ENCODE measurements at places on chromosomes 3 and 15.
A peak's percentile ranks its signal among the peaks of the same experiment; 100 is the strongest.

DNA sequence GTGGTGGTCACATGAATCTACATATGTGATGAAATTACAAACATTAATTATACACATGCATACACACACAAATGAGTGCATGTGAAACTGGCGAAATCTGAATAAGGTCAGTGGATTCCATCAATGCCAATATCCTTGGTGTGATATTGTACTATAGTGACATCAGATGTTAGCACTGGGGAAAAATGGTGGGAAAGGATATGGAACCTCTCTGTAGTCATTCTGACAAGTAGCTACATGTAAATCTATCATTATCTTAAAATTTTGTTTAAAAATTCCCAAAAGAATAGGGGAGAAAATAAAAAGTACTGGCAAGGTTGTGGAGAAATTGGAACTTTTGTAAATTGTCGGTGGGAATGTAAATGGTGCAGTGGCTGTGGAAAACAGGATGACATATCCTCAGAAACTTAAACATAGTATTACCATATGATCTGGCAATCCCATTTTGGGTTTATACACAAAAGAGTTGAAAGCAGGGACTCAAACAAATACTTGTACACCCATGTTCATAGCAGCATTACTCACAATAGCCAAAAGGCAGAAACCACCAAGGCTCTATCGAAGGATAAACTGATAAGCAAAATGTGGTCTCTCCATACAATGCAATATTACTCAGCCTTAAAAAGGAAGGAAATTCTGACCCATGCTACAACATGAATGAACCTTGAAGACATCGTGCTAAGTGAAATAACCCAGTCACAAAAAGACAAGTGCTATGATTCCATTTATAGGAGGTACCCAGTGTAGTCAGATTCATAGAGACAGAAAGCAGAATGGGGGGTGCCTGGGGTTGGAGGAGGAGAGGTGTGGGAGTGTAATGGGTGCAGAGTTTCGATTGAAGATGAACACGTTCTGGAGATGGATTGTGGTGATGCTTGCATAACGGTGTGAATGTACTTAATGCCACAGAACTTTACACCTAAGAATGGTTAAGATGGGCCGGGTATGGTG lies 25.3 kb upstream of the HRH1 start:
- no peak for DNase-seq

DNA sequence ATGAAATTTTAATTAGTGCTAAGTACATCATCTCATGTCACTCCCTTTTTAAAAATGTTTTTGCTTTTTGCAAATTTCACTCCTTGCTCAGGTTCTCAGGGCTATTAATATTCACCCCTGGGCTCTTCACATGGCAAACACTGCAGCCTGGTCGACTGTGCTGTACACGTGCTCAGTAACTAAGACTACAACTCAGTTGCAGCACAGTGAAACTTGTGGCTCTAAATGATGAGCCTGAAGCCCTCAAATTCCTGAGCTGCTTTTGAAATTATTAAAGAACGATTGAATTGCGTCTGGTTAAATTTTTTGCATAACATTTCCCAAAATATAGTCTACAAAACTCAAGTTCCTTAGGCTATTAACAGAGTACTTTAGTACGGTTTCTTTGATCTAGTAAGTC lies 159.3 kb upstream of the C2CD4B start:
- no peak for DNase-seq

DNA sequence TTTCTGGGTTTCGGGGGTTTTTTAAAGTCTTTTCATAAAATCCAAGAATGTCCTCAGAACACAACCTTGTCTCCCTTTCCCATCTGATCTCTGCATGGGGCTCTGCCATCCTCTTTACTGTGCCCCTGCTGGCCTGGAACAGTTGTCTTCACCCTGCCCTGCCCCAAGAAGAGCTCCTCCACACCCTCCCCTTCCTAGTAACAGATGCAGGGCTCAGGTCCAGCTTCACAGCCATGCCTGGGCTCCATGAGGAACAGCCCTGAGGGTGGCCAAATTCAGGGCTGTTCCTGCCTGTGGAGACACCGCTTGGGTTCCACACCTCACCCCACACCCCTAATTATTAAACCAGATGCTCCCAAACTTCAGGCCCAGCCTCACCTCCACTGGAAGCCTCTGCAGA lies 12.9 kb upstream of the ULK3 start:
- no peak for DNase-seq

- DNase-seq, result no peak
These were observed 100.9 kb upstream of the HACD2 start for GRCh38 chr3:123685780-123686179.

- DNase-seq, result no peak
These were observed 26.8 kb downstream of the ARIH2 start for GRCh38 chr3:48945432-48945831.

GRCh38 chr15:100790786-100791265 lies 88.8 kb upstream of the ALDH1A3 start:
- no peak for DNase-seq

- no peak for DNase-seq
These were observed 410.3 kb upstream of the TPRG1 start for GRCh38 chr3:188761439-188761838.

DNA sequence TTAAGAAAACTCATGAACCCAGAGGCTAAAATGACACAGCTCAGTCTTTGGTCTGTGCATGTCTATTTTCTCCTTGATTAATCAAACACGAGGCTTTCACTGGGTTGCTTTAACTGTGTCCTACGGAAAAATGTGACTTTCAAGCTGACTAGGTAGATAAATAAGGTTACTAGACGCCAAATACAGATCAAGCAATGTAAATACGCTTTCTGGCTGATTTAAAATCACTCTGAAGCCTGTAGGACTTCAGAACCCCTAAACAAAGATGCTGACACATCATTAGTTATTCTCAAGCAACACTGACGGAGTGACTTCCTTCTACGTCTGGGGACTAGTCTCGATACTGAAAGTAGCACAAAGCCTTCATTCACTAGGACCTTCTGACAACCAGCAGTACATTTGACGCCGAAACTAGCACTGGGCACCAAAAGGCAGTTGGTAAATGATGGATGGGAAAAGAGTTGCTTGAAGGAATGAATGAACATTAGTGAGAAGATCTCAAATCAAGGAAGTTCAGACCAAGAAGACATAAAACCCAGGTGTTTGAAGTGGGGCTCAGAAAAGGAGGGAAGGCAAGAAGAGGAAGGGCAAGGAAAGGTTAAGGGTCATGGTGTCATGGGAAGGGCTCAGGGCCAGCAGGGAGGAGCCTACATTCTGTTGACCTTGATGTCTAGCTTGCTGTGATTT lies 67.1 kb upstream of the CDV3 start:
- no peak for DNase-seq

DNA sequence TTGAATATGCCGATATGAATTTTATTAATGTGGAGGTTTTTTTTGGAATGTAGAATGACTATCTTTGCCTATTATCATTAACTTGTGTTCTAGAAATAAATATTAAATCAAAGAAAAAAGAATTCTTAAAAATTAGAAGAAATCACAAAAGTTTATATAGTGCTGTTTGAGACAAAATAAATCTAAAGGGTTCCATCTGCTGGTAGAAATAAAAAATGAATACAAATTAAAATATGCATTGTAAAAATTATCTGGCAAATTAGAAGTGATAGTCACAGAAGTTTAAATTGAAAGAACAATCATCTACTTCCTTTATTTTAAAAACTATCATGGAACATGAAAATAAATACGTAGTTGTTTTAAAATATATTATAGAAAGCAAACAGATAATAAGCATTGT lies 22.7 kb upstream of the ZBTB20 start:
- no peak for DNase-seq

DNA sequence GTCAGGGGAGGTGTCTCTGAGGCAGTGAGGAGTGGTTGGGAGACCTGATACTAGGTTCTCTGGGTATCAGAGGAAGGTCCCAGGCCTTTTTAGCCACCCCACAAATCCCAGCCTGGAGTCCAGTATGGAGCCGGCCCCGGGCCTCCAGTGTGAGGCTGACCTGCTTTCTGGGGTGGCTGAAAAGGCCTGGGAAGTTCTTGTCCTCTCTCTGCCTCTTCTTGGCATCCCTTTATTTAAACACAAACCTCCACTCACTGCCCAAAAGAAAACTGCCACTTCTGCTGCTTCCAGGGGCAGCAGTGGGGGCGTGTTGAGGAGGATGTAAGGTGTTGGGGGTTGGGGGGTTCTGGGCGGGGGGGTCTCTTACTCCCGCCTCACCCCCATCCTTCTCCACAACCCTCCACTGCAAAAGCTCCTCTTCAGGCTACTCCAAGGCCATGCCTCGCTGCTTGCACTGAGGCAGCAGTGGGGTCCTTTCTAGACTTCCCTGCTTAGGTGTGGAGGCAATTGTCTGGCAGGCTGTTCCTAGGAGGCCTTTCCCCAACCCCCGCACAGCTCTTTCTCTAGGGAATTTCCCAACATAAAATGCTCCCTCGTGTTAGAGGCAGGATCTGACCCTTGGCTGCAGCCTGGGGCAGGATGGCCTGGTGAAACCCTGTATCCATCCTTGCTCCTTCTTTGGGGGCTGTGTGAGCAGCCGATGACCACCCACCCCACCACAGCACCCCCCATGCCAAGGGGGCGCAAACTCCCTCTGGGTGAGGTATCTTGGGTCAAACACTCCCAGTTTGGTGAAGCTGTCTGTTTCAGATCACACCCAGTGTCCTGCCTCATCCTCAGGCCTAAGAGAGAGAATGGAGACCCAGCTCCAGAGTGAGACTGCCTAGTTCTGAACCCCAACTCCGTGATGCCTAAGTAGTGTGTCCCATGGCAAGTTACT lies 12.1 kb upstream of the RAD18 start:
- no peak for DNase-seq

GRCh38 chr3:124597979-124598378 lies 132.3 kb upstream of the UMPS start:
- no peak for DNase-seq

DNA sequence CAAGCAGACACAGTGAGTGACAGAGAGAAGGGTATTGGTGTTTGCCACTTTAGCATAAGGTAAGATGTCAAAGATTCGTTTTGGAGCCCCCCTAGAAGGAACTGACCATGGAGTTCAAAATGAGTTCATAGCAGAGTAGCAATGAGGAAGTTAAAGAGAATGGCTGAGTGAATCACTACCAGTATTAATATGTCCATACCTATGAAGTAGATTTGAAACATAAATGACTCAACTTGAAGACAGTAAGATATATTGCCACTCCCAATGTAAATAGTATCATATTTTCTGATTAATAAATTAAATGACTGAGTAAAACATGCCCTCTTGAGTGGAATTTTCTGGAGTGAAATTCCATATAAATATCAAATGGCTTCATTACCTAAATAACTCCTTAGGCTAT lies 675.1 kb downstream of the NLGN1 start:
- no peak for DNase-seq

GRCh38 chr3:192433704-192434103 lies 293.6 kb downstream of the FGF12 start:
- DNase-seq, result no peak

DNA sequence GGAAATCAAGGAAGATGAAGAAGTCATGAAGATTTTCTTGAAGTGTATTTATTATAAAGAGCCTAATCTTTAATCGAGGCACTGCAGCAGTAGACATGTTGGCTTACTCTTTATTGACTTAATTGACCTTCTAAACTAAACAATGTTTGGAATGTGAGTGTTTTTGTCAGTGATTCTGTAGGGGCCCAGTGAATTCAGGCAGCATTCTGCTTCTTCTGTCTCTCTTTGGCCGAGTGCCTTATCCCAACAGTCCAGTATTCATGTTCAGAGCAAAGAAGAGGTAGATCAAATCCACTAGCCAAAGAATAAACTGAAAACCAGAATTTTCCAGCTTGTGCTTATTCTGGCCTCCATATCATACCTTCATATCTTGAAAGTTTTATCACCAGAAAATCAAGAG lies 55.7 kb downstream of the RLBP1 start:
- DNase-seq, result no peak

GRCh38 chr3:16794257-16794656 lies 90.5 kb upstream of the PLCL2 start:
- DNase-seq, result no peak

DNA sequence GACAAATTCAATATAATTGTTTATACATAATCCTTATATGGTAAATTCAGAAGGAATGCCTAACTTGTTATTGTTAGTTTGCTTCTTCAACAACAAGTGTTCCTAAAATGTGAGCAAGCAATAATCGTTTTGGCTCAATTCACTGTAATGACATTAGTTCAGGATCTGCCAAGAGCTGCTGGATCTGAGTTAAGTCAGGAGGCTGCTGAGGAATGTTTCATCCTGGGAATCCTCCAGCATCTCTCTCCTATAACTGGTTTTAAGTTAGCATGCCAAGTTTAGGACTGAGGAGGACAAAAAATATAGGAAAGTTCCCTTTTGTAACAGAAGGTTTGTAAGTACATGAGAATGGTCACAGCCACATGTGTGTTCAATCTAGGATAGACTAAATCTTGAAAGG lies 4.9 kb upstream of the GTF2A2 start:
- no peak for DNase-seq

- no peak for DNase-seq
These were observed 90.4 kb downstream of the SRGAP3 start for GRCh38 chr3:9158865-9159630.

- peak; percentile 28 for DNase-seq
These were observed 61.2 kb downstream of the ARHGEF26 start for GRCh38 chr3:154182322-154182922.

DNA sequence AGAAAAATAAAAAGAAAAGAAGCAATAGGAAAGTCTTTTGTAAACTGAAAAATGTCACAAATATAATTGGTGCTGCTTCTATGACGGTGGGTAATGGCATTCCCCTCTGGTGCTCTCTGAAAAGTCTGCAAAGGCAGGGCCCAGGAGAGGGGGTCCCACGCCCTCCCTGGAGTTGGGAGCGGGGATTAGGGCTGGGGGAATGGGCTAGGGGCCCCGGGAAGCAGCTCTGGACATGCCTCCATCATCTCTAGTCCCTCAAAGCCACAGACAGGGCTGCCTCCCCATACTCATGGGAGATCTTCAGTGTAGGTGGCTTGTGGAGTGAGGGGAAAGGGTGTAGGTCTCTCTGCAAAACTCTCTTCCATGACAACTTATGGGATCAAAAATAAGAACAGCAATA lies 7.8 kb upstream of the RHCG start:
- no peak for DNase-seq

DNA sequence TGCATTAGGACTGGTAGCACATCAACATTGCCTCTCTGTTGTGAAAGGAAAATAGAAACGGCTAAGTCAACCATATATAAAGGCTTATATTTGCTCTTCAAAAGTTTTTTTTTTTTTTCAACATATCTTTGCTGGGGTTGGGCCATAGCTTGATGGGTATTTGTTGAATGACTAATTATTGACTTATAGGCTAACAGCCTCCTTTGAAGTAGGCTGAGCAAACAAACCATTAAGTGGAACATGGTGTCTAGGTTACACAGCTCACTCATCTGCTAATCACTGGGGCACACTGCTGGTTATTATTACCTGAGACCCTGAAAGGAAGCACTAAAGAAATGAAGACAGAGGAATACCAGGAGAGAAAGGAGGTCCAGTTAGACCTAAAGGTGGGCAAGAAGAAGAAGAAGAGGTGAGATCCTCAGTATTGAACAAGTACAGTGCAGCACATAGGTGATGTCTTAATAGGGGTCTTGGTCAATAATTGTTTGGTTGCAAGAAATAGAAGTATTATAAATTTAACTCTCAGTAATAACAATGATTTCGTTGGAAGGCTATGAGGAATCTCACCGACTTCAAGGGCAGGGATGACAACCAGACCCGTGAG lies 139.4 kb downstream of the RPLP1 start:
- DNase-seq, result no peak

- no peak for DNase-seq
These were observed 28.9 kb downstream of the TBC1D2B start for GRCh38 chr15:78048628-78048920.
